ENCODE measurements at places on chromosomes 4 and X.

- DNase-seq = no peak
Measured at GRCh38 chr4:68717999-68718398, 47.5 kb upstream of the UGT2B15 start.

DNA sequence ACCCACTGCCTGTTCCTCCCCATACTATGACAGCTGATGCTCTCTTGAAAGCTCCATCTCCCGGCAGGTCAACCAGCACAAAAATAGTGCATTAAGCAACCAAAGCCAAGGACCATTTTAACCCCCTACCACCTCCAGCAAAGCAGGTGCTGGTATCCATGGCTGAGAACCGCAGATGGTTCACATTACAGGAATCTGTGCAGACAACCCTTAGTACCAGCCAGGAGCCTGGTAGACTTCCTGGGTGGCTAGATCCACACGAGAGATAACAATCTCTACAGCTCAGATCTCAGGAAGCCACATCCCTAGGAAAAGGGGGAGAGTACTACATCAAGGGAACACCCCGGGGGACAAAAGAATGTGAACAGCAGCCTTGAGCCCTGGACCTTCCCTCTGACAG lies 248.0 kb downstream of the FGF13 start:
- no peak for DNase-seq

DNA sequence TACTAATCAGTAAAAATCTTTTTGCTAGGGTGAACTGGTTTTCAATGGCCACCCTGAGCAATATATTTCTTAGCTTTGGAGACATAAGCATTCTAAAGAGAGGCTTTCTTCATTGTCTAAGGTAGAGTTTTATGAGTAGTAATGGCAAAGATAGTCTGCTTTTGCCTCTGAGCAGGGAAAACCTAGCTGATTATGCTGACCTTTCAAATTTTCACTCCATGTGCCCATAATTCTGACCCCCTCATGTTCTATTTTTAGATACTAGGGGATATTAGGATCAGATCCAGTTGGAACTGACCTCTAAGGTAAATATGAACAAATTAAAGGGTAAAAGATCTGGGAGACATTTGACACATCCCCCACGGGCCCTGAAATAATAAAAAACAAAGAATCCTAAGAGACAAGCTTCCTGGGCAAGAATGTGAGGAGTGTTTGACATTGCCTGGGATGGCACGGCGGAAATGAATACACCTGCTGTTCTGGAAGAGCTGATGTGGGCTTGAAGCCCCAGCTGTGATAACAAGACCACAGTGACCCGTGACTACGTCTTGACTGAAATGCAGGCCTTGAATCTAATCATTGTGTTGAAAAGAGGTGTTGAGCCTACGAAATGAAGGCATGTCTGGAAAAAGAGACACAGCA lies 392.1 kb upstream of the FRG1 start:
- no peak for DNase-seq

GRCh38 chr4:62093735-62094134 lies 893.6 kb downstream of the ADGRL3 start:
- DNase-seq = no peak

GRCh38 chr4:147640331-147640730 lies 23.1 kb downstream of the TMEM184C start:
- no peak for DNase-seq

Measured in stimulated activated CD8-positive, alpha-beta memory T cell treated with anti-CD3 and anti-CD28 coated beads, Interleukin-4, amount 100 ng/mL, for 4 hours (primary cell).